ENCODE measurements at places on chromosomes 11 and 22. TPM values are rescaled to one million over a fixed set of nuclear protein-coding genes. Genes with fewer than 3 reads are reported as not detected.

Gene RTN4RL2
- total RNA-seq = 0.97 TPM

Gene TRPM5
- total RNA-seq = not detected

Gene CCDC89
- total RNA-seq = 0.90 TPM

GRCh38 chr11:36417154-36417553 is 92.9 kb downstream of the TRAF6 start:
- no peak for DNase-seq
- peaks cover 5% of the 10 kb centered on the region for H3K27me3 ChIP-seq
- H3K4me3 ChIP-seq = no peak overlapping the region
- peaks cover 42% of the 10 kb centered on the region for H3K4me1 ChIP-seq
- peaks cover 5% of the 10 kb centered on the region for H3K36me3 ChIP-seq

GRCh38 chr22:49370627-49371301 is 456.9 kb downstream of the BRD1 start:
- H3K4me3 ChIP-seq = no peak overlapping the region
- H3K36me3 ChIP-seq = no peaks in the 10 kb centered on the region
- no peak for DNase-seq
- H3K27me3 ChIP-seq = peaks cover 7% of the 10 kb centered on the region
